Activated CD4-positive, alpha-beta memory T cell treated with anti-CD3 and anti-CD28 coated beads, Interleukin-2, amount 10 ng/mL, durations not matched to agents 7 days and 5 days (primary cell): ENCODE measurements at places on chromosomes 13 and 19.

DNA sequence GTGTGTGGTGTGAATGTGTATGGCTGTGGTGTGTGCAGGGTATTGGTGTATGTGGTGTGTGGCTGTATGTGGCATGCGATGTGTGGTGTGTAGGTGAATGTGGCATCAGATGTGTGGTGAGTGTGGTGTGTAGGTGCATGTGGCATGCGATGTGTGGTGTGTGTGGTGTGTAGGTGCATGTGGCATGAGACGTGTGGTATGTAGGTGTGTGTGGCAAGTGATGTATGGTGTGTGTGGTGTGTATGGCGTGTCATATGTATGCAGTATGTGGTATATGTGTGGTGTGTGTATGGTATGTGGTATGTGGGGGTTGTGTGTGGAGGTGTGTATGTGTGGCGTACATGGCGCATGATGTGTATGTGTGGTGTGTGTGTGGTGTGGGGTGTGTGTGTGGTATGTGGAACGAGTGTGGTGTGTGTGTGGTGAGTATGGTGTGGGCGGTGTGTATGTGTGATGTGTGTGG, 63.4 kb downstream of the PEPD start:
- DNase-seq, result no peak

- no peak for DNase-seq
These were observed 30.3 kb downstream of the USPL1 start for GRCh38 chr13:30647824-30648521.

- peak; percentile 88 for DNase-seq
These were observed 11.1 kb upstream of the ARRDC2 start for GRCh38 chr19:17996826-17997316.

DNA sequence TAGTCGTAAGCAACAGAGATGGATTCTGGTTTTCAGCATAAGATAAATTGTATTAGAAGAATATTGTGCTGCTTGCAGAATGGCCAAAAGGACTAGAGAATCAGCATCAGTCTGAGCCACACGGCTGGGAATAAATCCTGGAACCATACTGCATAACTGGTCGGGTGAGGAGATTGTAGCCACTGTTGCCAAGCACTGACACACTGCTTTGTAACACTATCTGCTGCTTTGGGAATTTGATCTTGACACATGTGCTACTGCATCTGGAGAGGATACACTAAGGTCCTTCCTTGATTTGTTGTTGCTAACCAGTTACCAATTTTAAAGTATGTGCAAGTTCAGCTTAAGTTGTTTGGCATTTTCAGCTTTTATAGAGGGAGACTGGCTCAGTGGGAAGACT, 1.9 kb downstream of the HNRNPA1L2 start:
- no peak for DNase-seq

- DNase-seq, result no peak
These were observed 150.5 kb upstream of the MIR17HG start for GRCh38 chr13:91196958-91197357.

DNA sequence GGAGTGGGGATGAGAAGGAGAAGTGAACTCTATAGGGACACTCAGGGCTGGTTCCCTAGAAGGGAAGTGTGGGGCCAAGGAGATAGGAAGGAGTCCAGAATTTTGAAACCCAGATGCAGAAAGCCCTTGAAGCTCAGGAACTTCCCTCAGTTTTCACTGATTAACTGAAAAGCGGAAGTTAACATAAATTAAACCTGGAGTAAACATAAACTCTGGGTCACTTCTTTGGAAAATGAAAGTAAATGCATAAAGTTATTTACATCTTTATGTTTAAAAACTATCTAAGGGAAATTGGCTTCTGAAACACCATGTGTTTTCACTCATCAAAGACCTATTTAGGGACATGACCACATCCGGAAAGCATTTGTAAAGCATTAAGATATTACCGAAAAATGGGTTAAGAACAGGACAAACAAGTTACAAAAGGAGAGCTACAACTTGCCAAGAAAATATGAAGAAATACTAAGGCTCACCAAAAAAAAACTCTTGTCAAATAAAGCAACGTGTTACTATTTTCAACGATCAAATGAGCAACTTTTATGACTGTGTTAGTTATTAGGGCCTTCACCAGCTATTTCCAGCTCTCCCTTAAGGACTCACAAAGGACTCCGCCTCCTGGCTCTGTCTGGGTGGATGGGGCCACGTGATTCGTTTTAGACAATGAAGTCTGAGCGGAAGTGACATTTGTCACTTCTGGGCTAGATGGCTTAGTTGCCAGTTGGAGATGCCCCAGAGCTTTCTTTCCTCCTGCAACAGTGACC, 439.1 kb upstream of the ZNF507 start:
- no peak for DNase-seq

DNA sequence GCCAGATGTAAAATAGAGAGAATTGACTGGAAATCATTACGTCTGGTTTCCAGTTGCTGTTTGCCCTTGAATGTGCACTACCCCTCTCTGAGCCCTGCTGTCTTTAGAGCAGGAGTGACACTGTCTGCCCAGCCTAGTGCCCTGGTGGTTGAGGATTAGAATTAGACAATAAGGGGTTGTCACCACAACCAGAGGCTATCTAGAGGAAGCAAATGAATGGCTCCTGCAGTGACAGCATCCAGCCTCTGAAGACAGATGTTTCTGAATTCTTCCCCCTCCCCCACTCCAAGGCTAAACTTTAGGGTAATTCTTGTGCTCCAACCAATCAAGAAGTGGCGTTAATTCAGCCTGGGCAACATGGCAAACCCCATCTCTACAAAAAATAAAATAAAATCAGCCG, 2.0 kb downstream of the RAB8A start:
- DNase-seq, result no peak

- no peak for DNase-seq
These were observed 56.4 kb upstream of the KATNAL1 start for GRCh38 chr13:30363725-30364124.

DNA sequence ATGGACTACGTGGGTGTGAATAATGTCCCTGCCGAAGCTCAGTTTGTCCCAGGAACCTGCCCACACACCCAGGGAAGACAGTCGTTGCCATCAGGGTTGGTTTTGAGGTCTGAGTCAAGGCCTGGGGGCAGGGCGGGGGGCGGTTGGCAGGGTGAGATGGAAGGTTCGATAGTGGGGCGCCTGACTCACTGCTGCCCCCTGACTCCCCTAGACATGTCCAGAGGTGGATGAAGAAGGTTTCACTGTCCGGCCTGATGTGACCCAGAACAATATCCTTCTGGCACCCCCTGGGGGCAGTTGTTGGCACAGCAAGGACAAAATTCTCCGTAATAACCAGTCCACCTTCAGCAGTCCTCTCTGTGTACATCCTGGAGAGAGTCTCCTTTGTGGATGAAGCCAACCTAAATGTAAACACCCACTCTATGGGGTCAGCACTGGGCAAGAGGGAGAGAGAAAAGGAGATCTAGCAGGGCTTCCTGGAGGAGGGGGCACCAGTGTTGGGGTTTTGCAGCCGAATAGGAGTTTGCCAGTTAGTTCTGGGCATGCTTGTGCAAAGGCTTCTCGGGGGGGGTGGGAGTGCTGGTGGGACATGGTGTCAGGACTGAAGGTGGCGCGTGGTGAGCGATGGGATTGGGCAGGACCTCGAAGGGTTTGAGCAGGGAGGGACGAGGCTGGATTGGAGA, 19.6 kb upstream of the B3GNT3 start:
- DNase-seq, result peak; percentile 42

DNA sequence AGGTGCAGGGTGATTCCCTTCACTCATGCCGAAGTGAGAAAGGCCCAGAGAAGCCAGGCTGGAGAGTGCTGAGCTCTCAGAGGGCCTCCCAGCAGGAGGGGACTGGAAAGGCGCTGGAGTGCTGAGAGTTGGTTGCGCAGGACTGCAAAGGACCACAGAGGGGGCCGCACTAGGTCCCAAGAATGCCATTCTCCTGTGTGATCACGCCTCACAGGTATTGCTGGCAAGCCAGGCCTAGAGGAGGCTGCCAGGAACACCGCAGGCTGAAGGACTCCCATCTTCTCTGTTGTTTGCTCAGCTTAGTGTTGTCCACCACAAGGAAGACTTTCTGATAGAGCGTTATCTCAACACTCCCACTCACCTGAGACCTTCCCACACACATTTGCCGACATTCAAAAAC, 165.0 kb downstream of the FGF14 start:
- DNase-seq, result no peak

- no peak for DNase-seq
These were observed 11.1 kb upstream of the OLFM4 start for GRCh38 chr13:53017433-53017970.

- DNase-seq, result peak; percentile 78
These were observed 14.0 kb downstream of the GRAMD1A start for GRCh38 chr19:35013820-35014754.

- DNase-seq, result no peak
These were observed 14.2 kb downstream of the DPF1 start for GRCh38 chr19:38209671-38210457.

DNA sequence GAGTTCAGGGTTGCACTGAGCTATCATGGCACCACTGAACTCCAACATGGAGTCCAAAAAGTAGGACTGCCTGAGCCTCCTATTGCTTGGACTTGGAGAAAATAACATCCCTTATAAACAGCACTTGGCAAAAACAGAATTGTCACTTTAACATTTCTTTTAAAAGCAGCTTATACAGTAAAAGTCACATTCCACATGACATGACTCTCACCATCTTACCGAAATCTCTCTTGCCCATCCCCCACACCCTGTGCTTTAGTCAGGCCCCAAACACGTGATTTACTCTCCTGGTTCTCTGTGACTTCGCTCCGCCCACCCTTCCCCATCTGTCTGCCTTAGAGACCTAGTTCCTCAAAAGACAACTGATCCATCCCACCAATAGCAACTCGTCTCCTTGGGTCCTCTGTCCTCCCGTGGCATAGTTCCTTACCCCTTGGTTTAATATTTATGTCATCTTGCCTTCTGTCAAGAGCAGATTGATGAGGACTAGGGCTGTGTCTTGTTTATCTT, 4.6 kb downstream of the SAFB start:
- no peak for DNase-seq

- no peak for DNase-seq
These were observed 4.2 kb downstream of the SPINT2 start for GRCh38 chr19:38268539-38268938.

DNA sequence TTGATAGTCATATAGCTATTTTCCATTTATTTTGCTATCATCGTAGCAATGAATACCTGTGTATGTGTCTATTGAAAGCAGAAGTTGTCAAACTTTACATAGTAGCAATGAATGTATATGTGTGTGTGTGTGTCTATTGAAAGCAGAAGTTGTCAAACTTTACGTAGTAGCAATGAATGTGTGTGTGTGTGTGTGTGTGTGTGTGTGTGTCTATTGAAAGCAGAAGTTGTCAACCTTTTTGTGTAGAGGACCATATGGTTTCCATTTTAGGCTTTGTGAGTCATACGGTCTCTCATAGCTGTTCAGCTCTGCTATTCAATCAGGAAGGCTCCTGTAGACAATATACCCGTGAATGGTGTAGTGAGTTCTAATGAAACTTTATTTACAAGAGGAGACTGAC, 20.8 kb downstream of the NLRP4 start:
- no peak for DNase-seq

- no peak for DNase-seq
These were observed 23.8 kb downstream of the CYP4F12 start for GRCh38 chr19:15696654-15697194.

DNA sequence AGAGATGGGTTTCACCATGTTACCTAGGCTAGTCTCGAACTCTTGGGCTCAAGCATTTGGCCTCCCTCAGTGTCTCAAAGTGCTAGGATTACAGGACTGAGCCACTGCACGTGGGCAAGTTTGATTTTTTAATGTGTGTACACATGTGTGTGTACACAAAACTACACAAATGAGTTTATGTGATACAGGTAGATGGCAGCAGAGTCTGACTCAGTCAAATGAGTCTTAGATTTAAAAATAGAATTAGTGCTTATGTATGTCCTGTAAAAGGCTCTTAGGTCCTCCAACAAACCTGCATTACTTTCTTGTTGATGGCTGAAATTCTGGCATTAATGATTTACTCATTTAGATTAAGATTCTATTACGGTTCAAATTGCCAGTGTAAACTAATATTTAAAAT, 293.7 kb downstream of the PCDH17 start:
- no peak for DNase-seq

DNA sequence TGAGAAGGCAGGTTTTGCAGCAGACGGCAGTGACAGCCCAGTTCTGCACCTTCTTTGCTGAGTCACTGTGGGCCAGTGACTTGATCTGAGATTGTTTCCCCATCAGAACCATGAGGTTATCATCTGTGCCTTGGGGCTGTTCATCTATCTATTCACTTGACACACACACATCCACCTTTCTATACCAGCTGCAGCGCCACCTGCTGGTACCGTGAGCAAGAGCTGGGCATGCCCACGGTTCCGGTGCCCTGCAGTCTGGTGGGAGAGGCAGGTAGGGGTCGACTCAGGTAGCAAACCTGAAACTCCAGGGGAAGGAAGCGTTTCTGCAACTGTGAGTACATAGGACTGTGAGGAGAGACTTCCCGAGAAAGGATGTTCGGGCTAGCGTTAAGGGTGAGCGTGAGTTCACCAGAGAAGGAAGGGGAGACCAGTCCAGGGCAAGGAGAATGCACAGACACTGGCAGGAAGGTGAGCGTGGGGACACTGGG, 7.5 kb upstream of the LIN7B start:
- DNase-seq, result peak; percentile 69

- DNase-seq, result no peak
These were observed 12.9 kb upstream of the TPT1 start for GRCh38 chr13:45353895-45354294.

- DNase-seq, result no peak
These were observed 3.5 kb upstream of the CYP2S1 start for GRCh38 chr19:41189425-41190065.

DNA sequence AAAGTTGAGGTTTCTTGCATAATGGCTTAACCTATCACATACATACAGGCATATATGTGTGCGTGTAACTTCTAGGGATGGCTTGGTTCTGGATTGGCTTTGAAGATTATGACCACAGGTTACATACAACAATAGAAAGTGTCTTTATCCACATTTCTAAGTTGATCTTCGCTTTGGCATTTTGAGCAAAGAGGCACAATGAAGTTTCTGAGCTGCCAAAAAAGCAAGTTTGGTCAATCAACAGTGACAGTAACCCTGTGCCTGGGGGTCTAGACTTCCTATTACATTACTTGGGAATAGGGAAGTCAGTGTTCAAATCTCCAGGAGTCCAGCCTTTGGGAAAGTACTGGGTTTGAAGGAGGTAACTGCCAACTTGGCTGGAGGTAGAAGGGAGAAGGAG, 3.1 kb upstream of the SOX1 start:
- DNase-seq, result no peak

DNA sequence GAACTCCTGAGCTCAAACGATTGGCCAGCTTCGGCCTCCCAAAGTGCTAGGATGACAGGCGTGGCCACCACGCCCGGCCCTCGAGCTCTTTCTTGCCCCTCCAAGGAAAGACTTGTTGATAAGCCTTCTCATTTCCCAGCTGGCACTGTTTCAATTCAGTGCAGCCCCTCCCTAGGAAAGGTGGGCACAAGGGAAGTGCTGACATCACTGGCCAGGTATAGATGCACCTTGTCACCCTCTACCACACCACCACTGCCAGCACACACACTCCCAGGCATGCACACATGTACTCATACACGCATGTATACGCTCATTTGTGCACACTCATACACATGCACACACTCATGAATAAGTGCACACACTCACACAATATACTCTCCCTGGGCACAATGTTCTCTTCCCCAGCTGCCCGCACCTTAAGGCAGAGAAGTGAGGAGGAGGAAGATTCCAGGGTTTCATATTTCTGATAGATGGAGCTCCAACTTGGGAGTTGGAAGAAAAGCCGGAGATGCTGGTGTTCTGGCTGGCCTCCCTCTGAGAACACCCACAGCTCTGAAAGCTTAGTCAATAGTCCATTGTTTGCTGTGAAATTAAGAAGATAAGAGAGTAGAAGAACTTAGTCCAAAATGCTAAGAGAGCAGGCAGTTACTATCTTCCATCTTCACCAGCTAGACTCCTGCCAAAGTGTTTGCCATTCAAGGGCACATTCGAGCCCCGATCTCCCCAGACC, 196.7 kb downstream of the FOXO1 start:
- no peak for DNase-seq

- DNase-seq, result no peak
These were observed 253.1 kb downstream of the OLFM4 start for GRCh38 chr13:53281677-53282076.
